ENCODE measurements at places on chromosomes 16 and 17.

DNA sequence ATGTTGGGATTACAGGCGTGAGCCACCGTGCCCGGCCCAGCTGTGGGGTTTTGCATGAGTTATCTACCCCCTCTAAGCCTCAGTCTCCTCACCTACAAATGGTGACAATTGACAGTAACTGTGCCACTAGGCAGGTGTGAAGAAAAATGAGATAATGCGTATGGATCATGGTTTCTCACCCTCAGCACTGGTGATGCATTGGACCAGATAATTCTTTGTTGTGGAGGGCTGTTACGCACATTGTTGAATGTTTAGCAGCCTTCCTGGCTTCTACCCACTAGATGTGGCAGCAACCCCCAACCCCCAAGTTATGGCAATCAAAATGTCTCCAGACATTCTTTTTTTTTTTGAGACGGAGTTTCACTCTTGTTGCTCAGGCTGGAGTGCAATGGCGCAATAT lies 9.0 kb upstream of the HAPSTR1 start:
- DNase-seq: no peak

- no peak for DNase-seq
These were observed 11.9 kb upstream of the SP6 start for GRCh38 chr17:47862621-47863440.

GRCh38 chr16:84611041-84611440 lies 6.8 kb downstream of the COTL1 start:
- DNase-seq: no peak

GRCh38 chr17:45293413-45294211 lies 23.2 kb downstream of the MAP3K14 start:
- DNase-seq: no peak

- no peak for DNase-seq
These were observed 9.5 kb downstream of the SPNS2 start for GRCh38 chr17:4508207-4508606.

- no peak for DNase-seq
These were observed 149.8 kb downstream of the RBFOX3 start for GRCh38 chr17:79461041-79461440.

DNA sequence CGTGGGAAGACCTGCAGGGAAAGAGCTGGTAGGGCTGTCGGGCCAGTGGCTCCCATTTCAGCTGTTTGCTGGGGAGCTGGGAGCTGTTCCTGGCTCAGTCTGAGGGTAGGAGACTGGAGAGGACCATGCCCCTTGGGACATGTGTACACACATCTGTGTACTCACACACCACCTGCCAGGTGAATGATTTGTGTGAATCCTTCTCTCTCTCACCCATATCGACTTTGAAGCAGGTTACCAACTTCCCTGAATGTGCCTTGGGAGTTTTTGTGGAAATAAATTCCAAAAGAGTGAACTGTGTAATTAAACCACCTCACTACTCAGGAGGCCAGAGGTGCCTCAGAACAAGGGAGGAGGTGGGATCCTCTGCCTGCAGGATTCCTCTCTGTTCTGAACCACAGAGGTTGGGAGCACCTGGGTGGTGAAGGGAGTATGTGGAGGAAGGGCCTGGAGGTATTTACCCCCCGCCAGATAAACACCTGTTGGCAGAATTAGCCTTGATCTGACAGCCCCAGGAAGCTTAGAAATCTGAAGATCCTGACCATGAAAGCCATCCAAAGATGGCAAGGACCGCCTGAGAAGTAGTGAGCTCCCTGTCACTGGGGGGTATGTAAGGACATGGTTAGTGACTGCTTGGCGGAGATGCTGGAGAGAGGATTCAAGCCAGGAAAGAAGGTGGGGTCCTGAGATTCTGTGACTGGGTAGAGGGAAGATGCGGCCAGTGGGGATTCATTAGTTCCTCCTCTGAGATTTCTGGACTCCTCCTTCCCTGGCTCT lies 3.3 kb downstream of the ABCC3 start:
- no peak for DNase-seq

GRCh38 chr17:28738680-28739384 lies 5.0 kb upstream of the TRAF4 start:
- peak; percentile 3 for DNase-seq

GRCh38 chr16:54817432-54817831 lies 113.2 kb upstream of the IRX5 start:
- DNase-seq: peak; percentile 46

- DNase-seq: no peak
These were observed 31.0 kb upstream of the SLC5A10 start for GRCh38 chr17:18920911-18921441.

DNA sequence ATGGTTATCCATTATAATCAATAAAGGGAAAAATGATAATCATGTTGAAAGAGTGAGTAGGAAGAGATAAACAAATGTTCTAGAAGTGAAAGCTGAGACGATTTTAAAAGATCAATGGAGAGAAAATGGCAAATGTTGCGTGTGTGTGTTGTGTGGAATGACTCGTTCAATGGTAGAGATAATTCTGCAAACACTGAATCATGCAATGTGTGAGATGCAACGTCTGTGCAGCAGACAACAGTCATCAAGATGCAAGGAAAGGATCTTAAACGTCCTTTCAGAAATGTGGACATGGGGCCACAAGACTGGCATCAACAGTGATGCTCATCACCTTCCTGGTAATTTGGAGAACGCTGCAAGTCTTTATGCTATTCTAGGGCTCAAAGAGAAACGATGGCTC lies 124.4 kb downstream of the CDYL2 start:
- no peak for DNase-seq

DNA sequence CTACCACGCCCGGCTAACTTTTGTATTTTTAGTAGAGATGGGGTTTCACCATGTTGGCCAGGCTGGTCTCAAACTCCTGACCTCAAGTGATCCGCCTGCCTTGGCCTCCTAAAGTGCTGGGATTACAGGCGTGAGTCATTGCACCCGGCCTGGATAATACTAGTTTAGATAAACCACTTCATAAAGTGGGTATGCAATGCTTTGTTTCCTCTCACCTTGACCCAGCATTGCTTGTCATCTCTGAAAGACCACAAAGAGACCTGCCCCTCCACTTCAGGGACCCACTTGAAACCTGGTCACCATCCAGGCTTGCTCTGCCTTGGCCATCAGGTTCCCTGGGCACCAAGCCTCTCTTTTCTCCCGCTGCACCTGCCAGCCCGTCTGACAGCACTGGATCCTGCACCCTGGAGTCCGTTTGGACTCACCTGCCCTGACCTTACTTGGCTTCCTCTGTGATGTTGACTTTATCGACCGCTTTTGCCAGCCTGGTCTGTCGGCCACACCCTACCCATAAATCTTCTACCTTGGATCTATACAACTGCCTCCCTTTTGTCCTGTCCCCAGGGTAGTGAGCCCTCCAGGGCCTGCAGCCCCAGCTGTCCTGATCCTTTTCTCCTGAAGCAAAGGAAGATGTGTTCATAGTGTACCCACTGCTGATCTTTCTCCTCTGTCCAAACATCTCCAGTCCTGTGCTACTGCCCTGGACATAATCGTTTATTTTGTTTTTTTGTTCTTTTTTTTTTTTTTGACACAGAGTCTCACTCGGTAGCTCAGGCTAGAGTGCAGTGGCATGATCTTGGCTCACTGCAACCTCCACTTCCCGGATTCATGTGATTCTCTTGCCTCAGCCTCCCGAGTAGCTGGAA lies 12.7 kb upstream of the ZG16 start:
- DNase-seq: no peak

DNA sequence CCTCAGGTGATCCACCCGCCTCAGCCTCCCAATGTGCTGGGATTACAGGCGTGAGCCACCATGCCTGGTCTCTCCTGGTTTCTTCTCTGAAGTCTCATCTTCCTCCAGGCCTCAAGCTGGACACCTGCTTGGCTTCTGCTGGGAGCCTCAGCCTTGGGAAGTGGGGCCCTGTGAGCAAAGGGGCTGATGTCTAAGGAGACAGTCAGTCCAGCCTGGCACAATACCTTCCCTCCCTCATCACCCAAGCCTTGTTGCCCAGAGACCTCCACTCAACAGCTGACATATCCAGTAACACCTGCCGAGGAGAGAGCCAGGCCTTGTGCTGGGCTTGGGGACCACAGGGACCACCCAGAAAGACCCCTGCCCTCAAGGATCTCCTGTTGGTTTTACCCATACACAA lies 251.6 kb downstream of the GSG1L start:
- DNase-seq: peak; percentile 8

GRCh38 chr17:19302791-19303331 lies 59.7 kb downstream of the B9D1 start:
- DNase-seq: no peak

Measured in D341Med (cell line).